ENCODE measurements at places on chromosomes 1 and 21. TPM values are rescaled to one million over a fixed set of nuclear protein-coding genes. Genes with fewer than 3 reads are reported as not detected.

LRRC71 gene
- not detected for total RNA-seq

INSRR gene
- total RNA-seq, result 0.33 TPM

ATAD3C gene
- total RNA-seq, result 4.3 TPM

B3GALT6 gene
- total RNA-seq, result 14.4 TPM

SLC25A34 gene
- total RNA-seq, result 1.8 TPM

GJB4 gene
- total RNA-seq, result not detected

XPR1 gene
- total RNA-seq, result 19.0 TPM

- no peaks in the 10 kb centered on the region for H3K27me3 ChIP-seq
- DNase-seq, result no peak
- no peaks in the 10 kb centered on the region for H3K36me3 ChIP-seq
- no peaks in the 10 kb centered on the region for H3K4me1 ChIP-seq
- H3K27ac ChIP-seq, result no peak overlapping the region
Observed at GRCh38 chr1:114015075-114015474, 35.8 kb downstream of the OLFML3 start.

DNA sequence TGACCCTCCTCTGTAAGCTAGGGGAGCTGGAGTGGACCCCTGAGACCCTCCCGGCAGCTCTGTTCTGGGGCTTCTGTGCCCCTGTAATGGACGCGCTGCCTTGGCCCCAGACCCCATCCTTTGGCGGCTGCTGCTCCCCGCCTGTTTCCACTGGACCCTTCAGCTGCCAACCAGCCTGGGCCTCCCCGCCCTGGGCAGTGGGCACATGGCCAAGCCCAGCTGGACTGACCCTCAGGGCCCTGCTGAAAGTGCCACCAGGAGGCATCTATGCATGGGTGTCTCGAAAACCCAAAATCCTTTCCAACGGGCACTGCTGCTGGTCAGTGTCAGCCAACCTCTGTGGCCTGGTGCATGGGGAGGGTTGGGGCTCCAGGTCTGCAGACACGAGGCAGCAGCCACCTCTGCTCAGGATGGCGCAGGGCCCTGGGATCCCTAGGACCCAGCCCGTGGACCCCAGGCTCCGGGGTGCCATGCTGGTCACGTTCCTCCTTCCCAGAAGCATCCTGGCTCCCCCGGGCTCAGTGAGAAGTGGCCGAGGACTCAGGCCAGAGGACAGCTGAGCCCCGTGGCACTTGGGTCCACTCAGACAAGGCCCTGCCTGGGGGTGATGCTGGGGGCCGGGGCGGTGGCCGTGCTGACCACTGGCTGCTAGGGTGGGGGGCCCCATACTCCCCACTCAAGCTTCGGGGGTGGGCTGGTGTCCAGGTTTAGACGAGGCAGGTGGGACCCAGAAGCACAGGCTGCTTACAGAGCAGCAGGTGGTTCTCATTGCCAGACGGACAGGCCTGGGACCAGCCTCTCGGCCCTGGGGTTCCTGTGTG, 46.9 kb downstream of the SLX9 start:
- H3K27me3 ChIP-seq, result no peaks in the 10 kb centered on the region
- H3K27ac ChIP-seq, result no peak overlapping the region
- DNase-seq, result no peak
- no peak overlapping the region for H3K4me3 ChIP-seq

DNA sequence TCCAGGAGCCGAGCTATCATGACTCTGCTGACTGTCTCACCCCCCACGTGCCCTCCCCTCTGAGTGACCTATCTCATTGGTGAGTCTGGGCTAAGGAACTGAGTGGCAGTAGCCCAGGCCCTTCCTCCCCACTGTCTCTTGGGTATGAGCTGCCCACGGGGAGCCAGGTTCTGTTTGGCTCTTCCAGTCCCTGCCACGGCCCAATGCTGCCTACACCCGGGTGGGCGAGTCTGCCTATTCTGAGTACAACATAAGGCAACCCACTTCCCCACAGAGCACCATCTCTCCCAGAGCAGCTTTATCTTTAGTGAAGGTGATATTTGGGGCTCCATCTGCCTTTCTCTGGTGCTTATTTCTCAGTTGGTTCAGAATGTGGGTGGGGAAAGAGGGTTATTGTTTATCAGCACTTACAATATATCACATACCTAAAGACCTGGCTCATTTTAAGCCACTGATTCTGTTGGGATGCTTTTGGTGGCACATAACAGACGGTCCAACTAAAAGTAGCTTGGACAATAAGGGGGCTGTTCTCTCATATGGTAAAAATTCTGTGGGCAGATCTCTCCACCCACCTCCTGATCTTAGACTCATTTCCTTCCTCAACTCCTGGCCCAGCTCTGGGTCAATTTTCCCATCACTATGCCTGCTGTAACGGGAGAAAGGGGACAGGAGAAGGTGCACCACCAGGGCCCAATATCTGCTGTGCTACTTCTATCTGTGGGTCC, 27.7 kb upstream of the VWA5B1 start:
- no peak overlapping the region for H3K4me3 ChIP-seq
- DNase-seq, result no peak
- no peak overlapping the region for H3K27ac ChIP-seq

DNA sequence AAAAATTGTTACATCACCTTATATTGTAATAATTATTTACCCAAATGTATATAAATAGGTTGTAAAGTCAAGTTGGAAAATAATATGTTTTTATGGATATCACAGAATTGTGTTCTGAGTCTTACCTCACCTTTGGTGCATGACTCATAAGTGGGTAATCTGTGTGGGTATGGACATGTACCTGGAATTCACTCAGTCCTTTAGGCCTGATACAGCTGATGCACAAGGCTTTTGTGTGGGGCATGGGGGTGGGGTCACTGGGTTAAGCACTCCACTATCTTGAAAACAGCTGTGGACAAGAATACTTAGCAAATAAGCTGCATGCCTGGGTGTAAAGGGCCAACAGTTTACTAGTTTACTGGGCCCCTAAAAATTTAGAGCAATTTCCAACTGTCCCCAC, 34.4 kb downstream of the INKA2 start:
- H3K36me3 ChIP-seq, result no peaks in the 10 kb centered on the region
- no peak for DNase-seq
- no peak overlapping the region for H3K27ac ChIP-seq
- no peaks in the 10 kb centered on the region for H3K4me1 ChIP-seq

- H3K27me3 ChIP-seq, result no peaks in the 10 kb centered on the region
- no peak for DNase-seq
- H3K36me3 ChIP-seq, result no peaks in the 10 kb centered on the region
- H3K27ac ChIP-seq, result no peak overlapping the region
- no peaks in the 10 kb centered on the region for H3K4me1 ChIP-seq
Observed at GRCh38 chr1:178064191-178064821, 29.6 kb upstream of the RASAL2 start.

DNA sequence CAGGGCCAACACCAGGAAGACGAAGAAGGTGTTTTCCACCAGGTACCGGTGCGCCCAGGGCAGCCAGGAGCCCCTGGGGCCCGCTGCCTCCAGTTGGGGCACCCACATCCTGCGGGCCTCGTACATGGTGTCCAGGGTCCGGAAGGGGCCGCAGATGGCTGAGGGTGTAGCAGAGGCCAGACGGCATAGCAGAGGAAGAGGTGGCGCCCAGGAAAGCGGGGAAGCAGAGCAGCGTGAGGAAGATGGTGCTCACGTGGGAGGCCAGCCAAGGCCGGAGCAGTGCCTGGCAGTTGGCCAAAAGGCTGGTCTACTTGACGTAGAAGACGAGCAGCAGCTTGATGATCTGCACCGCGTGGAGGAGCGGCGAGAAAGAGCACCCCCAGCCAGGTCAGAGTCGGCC, 40.4 kb downstream of the ZNF691 start:
- H3K36me3 ChIP-seq, result no peaks in the 10 kb centered on the region
- no peaks in the 10 kb centered on the region for H3K27me3 ChIP-seq
- no peak overlapping the region for H3K27ac ChIP-seq
- no peak for DNase-seq
- H3K4me3 ChIP-seq, result no peak overlapping the region

DNA sequence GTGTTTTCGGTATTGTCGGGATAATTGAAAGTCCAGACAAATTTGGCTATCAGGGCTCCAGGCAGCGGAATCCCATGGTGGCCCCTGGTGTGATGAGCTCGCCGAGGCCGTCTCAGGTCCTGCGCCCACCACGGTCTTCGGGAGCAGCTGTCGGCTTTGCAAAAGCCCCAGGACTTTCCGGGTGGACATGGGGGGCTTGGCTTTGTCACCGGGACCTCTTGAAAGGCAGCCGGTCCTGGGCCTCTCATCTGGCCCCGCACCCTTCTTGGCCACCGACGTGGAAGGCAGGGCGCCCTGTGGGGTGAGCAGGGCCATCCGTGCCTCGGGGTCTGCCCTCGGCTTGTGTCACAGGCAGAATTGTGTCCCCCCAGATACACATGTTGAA, 87.1 kb upstream of the ACTRT2 start:
- H3K4me3 ChIP-seq, result no peak overlapping the region
- no peaks in the 10 kb centered on the region for H3K36me3 ChIP-seq
- no peak for DNase-seq
- no peaks in the 10 kb centered on the region for H3K4me1 ChIP-seq
- H3K27ac ChIP-seq, result no peak overlapping the region

GRCh38 chr1:178494569-178494971, 2.2 kb downstream of the CLEC20A start:
- H3K36me3 ChIP-seq, result no peaks in the 10 kb centered on the region
- no peak overlapping the region for H3K4me3 ChIP-seq
- no peaks in the 10 kb centered on the region for H3K4me1 ChIP-seq
- DNase-seq, result no peak
- no peaks in the 10 kb centered on the region for H3K27me3 ChIP-seq

GRCh38 chr1:145837656-145838055, 7.8 kb upstream of the NUDT17 start:
- no peaks in the 10 kb centered on the region for H3K27me3 ChIP-seq
- no peak overlapping the region for H3K4me3 ChIP-seq
- peaks cover 32% of the 10 kb centered on the region for H3K36me3 ChIP-seq
- no peak for DNase-seq

GRCh38 chr1:71019233-71019969, 28.2 kb downstream of the PTGER3 start:
- no peaks in the 10 kb centered on the region for H3K4me1 ChIP-seq
- DNase-seq, result no peak
- H3K4me3 ChIP-seq, result no peak overlapping the region
- no peaks in the 10 kb centered on the region for H3K36me3 ChIP-seq
- no peaks in the 10 kb centered on the region for H3K27me3 ChIP-seq
- no peak overlapping the region for H3K27ac ChIP-seq

GRCh38 chr1:53219711-53220110, 723 bp downstream of the CZIB start:
- H3K27me3 ChIP-seq, result no peaks in the 10 kb centered on the region
- H3K36me3 ChIP-seq, result no peaks in the 10 kb centered on the region
- no peak for DNase-seq
- peaks cover 8% of the 10 kb centered on the region for H3K4me1 ChIP-seq

GRCh38 chr1:212221801-212222200, 63.4 kb upstream of the PPP2R5A start:
- no peak overlapping the region for H3K27ac ChIP-seq
- no peak for DNase-seq
- no peaks in the 10 kb centered on the region for H3K4me1 ChIP-seq
- no peaks in the 10 kb centered on the region for H3K27me3 ChIP-seq
- H3K36me3 ChIP-seq, result no peaks in the 10 kb centered on the region

DNA sequence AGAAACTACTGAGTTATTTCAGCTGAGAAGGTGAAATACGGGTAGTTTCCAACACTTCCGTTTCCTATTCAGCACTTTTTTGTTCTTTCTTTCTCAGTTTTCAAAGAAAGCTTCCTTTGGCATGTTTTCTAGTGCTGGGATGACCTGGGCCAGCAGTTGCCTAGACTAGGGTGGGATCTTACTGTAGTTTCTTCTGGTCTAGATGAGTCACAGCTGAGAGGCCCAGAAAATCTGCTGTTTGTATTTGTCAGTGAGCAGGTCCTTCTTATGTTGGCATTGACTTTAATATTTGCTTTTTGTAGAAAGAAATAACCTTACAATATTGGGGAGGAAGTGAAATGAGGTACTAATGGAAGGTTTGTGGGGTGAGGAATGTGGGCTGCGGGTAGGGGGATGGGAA, 22.2 kb downstream of the C1orf21 start:
- no peak overlapping the region for H3K4me3 ChIP-seq
- H3K27me3 ChIP-seq, result no peaks in the 10 kb centered on the region
- H3K36me3 ChIP-seq, result no peaks in the 10 kb centered on the region
- peaks cover 3% of the 10 kb centered on the region for H3K4me1 ChIP-seq

DNA sequence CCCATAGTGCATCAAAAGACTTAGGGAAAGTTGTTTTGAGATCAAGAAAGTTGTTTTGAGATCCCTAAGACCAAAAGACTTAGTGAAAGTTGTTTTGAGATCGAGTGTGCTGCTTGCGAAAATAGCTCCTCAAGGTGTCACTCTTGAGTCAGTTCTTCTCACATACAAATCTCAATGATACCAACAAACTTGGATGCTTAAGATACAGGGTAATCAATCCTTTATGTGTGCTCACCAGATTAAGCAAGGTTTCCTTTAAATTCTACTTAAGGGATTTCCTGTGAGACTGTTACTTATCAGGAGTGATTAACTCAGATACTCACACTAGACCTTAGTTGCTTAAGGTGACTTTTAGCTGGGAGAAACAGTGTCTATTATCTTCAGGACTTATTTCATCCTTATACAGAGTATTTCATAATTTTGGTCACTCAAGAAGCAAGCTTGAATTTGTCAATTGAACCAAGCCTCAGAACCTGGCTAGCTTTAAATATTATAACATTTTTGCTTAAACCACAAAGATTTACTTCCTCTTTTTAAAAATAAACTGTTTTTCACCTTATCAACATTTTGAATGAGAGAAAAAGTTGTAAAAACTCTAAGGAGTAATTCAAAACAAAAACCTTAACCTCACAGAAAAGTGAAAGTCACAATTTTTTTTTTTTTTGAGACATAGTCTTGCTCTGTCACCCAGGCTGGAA, 8.0 kb upstream of the RLF start:
- no peak for DNase-seq
- H3K36me3 ChIP-seq, result no peaks in the 10 kb centered on the region
- no peak overlapping the region for H3K27ac ChIP-seq
- H3K4me1 ChIP-seq, result no peaks in the 10 kb centered on the region
- no peaks in the 10 kb centered on the region for H3K27me3 ChIP-seq

- no peaks in the 10 kb centered on the region for H3K27me3 ChIP-seq
- DNase-seq, result no peak
- no peaks in the 10 kb centered on the region for H3K36me3 ChIP-seq
- no peak overlapping the region for H3K4me3 ChIP-seq
- H3K27ac ChIP-seq, result no peak overlapping the region
Observed at GRCh38 chr1:111963985-111964738, 25.3 kb downstream of the KCND3 start.

- no peaks in the 10 kb centered on the region for H3K27me3 ChIP-seq
- no peaks in the 10 kb centered on the region for H3K36me3 ChIP-seq
- H3K4me3 ChIP-seq, result no peak overlapping the region
- DNase-seq, result no peak
Observed at GRCh38 chr1:24190983-24191461, 3.9 kb upstream of the IFNLR1 start.
